ENCODE measurements at places on chromosomes 5 and 9.

- DNase-seq, result no peak
Observed at GRCh38 chr9:80352967-80353366, 781.2 kb downstream of the TLE4 start.

DNA sequence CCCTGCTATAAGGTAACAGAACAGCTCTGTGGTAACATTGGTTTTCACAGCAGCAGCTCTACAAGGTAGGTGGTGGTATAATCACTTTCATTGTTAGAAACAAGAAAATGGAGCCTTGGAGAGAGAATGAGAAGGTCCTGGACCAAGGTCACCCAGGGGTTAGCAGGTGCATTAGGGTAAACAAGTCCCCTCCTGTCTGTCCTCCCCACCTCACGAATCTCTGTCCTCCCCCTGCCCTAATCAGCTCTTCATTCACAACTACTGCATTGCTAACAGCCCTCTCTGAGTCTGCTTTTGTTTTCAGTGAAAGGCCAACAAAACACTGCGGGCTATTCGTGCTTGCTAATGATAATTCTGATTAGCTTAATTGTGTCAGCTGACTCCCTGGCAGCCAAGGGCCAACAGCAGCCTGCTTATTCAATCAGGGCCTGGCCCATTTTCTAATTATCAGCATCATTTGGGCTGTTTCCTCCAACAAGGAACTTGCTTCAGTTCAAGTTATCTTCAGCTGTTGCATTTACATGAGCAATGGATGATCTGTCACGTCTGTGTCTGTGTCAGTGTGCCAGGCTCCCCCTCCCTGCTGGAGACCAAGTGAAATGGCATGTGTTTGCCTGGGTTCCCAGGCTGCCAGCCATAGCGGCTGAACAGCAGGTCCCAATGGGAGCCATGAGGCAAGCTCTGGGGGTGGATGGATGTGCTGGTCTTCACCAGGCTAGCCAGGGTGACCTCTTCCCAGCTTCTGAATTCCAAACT is 56.7 kb upstream of the EQTN start:
- DNase-seq, result no peak

- no peak for DNase-seq
Observed at GRCh38 chr5:51632793-51633192, 249.5 kb downstream of the ISL1 start.

- DNase-seq, result no peak
Observed at GRCh38 chr5:67037171-67037570, 159.4 kb downstream of the CD180 start.

DNA sequence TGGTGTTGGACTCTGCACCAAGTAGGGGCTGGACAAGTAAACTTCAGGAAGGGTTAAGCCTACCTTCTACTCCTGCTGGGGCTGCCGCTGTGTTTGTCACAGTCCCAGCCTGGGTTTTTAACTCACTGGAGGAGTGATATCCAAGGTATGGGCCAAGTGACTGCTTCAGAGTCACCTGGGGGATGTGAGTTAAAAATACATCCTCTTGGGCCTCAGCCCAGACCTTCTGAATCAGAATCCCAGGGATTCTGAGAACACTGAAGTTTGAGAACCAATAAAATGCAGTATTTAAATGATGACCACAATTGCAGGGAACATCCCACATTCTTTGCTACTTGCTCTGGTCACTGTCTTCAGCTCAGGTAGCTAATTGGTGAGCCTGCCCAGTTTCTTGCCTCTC is 95.1 kb upstream of the DNAH5 start:
- no peak for DNase-seq

- DNase-seq, result no peak
Observed at GRCh38 chr9:82673919-82674318, 389.0 kb downstream of the RASEF start.

GRCh38 chr9:37083654-37084053 is 36.7 kb upstream of the ZCCHC7 start:
- DNase-seq, result no peak

DNA sequence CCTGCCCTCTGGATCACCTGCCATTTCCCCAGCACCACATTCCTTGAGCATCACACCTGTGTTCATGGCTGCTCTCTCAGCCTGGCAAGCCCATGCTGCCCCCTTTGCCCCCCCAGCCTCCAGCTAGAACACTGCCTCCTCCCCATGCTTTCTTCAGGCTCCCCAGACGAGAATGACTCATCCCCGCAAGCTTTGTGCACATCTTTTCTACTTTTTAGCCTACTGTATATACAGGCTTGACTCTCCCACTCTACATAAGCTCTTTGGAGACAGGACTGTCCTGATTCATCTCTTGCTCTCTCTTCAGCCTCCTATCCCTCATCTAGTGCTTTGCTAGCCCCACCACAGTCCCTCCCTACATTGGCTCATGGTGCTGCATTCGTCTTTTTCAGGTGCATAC is 19.9 kb upstream of the GLIPR2 start:
- no peak for DNase-seq

DNA sequence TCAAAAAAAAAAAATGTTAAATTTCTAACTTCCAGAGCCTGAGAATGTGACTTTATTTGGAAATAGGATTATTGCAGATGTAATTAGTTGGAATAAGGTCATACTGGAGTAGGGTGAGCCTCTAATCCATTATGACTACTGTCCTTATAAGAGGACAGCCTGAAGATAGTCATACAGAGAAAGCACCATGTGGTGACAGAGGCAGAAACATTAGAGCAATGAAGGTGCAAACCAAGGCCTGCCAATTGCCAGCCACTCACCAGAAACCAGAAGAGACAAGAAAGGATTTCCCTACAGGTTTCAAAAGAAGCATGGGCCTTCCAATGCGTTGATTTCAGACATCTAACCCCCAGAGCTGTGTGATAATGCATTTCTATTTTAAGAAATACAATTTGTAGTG is 659.2 kb upstream of the CHD1 start:
- DNase-seq, result no peak

- DNase-seq, result no peak
Observed at GRCh38 chr5:170120576-170120975, 14.9 kb downstream of the FOXI1 start.

DNA sequence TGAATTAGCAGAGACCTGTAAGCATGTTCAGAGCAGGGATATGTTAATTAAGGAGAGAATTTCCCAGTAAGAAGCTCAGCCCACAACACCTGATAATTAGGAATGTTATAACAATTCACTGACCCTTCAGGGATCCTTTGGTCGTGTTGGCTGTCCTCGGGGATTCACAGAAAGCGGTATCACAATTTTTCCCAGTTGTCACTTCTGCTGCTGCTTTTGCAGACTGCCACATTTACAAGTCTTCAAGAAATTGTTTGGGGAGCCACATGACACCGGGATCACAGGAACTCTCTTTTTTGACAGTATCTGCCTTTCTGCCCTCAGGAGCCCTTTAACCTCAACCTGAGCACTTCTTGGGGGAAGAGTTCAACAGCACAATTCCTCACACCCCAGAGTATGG is 265.5 kb downstream of the GLIS3 start:
- DNase-seq, result no peak

DNA sequence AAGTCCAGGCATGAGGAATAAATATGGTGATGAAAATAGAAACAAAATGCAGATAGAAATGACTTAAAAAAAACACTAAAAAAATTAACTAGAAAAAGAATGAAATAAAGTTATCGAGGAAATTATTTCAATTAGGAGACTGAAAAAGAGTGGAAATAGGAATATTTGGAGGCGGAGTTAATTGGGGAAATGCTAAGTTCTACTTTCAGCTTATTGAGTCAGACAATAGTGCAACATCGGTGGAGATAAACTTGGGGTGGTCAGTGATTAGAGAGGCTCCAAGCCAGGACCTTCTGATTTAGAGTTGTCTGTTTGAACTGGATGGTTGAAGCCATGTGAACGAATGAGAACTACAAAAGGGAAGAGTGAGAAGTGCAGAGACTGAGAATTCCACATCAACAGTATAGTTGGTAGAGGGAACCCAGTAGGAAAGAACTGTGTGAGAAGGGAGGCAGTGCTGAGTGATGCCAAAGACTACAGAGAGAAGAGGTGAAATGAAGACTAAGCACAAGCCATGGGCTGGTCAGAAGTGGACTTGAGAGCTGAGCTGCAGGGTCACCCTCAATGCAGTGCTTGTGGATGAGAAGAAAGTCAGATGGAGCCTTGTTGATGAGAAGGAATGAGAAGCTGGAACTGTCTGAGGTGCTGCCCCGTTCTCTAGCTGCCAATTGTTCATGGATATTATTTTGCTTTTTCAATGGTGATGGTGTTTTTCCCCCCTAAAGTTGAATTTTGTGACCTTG is 160.7 kb downstream of the ICE1 start:
- DNase-seq, result no peak

All from GM13977 (cell line).